Activated T-helper 17 cell treated with anti-CD3 and anti-CD28 coated beads, Interleukin-2, amount 50 U/mL, for 72 hours (primary cell): ENCODE measurements at places on chromosomes 2 and 18.

- ATAC-seq = no peak
These were observed 335.8 kb downstream of the RAD51AP2 start for GRCh38 chr2:17182399-17182798.

DNA sequence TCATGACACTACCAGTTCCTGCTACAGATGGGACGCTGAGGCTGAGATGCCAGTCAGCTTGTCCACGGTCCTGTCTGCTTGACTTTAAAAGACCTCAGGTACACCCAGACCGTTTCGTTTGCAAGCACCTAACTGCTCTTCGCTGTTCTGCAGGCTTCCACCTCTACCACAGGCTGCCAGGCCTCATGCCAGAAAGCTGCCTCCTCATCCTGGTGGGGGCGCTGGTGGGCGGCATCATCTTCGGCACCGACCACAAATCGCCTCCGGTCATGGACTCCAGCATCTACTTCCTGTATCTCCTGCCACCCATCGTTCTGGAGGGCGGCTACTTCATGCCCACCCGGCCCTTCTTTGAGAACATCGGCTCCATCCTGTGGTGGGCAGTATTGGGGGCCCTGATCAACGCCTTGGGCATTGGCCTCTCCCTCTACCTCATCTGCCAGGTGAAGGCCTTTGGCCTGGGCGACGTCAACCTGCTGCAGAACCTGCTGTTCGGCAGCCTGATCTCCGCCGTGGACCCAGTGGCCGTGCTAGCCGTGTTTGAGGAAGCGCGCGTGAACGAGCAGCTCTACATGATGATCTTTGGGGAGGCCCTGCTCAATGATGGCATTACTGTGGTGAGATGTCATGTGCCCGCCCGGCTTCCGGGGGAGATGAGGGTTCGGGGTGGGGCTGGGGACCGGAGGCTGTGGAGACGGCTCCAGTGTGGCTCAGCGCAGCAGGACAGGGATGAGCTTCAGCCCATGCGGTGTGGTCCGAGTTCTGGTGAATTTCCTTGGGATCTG lies 5.9 kb downstream of the SLC9A4 start:
- no peak for ATAC-seq

- no peak for ATAC-seq
These were observed 92.0 kb upstream of the GULP1 start for GRCh38 chr2:188199716-188200128.

DNA sequence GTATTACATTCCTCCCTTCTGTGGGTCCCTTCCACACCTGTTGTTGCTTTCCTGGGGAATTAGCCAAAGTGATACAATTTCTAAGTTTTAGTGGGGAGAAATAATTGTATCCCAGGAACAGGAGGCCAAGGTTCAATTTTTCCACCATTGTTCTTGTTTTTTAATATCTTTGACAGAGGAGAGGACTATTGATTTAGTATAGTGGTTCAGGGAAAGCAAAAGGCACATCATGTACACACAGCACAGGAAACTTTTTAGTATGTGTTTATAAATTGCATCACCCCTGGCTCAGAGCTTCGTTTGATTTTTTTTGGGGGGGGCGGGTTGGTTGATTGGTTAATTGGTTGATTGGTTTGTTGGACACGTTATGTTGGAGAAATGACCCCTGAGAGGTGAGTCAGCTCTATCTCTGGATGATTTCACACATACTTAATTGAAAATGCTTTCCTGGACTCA lies 431.6 kb downstream of the PID1 start:
- ATAC-seq = no peak

- no peak for ATAC-seq
These were observed 5.8 kb upstream of the KCMF1 start for GRCh38 chr2:84965192-84965516.

DNA sequence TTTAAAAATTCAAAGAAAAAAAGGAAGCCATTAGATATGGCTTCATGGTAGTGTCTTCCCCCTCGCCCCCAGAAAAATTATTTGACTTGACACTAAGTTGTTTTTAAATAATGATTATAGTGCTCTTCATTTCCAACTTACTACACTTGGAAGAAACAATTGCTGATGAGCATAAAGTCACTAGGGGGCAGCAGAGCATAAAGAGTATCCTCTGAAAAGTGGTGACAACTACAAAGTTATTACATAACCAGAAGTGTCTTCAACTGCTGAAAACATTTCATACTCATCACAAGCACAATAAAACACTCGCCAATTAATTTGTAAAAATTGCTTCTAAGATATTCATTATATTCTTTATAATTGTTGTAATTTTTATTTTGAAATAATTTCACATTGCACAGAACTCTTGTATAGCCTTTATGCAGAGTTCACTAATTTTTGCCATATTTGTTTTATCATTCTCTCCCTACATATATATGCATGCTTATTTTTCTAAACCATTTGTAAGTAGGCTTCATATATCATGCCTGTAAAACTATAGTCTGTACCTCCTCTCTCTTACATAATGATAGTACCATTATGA lies 54.9 kb downstream of the EXOC6B start:
- peak; percentile 38 for ATAC-seq

GRCh38 chr2:26414311-26414710 lies 12.6 kb downstream of the DRC1 start:
- ATAC-seq = no peak

GRCh38 chr2:56680971-56681631 lies 497.3 kb downstream of the CCDC85A start:
- no peak for ATAC-seq

DNA sequence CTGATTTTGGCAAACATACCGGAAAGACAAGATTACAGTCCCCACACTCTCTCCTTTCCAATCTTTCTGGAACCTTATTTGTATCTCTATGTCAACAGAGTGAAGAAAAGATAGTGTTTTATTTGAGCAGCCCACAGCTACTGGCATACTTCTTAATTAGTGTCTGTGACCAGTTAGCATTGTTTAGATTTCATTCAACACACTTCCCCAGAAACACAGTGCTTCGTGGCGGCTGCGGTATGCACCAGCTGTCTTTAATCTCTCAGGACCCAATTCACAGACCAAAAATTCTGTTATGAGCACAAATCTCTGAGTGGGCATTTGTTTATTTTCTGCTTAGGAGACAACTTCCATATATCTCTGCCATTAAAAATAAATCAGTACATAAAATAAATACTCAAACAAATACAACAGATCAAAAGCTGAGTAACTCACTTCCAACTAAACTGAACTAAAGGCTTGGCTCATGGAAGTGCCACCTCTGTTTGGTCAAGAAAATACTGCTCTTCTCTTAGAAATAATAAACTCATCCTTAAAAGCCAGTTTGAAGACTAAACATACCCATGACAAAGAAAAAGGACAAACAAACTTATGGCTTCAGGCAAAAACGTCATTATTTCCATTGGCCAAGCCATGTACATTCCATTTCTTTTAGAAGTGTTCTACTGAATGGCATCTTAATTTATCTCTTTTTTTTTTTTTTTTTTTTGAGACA lies 392.4 kb downstream of the TXNL1 start:
- ATAC-seq = no peak
